ENCODE measurements at places on chromosomes 2 and 18.

DNA sequence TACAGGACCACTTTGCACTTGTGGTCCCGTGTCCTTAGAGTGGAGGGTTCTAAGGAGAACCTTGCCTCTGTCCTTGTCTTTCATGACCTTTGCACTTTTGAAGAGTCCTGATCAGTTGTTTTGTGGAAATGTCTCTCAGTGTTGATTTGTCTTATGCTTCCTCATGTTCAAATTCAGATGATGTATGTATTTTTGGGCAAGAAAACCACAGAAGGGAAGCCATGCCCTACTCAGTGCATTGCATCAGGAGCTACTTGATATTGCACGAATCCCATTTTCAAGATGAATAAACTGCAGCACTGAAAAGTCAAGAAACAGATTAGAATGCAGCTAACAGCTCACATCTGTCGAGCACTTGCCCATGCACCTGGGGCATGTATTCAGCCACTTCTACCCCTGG lies 152.2 kb downstream of the INHBB start:
- no peak for DNase-seq

- no peak for DNase-seq
Observed at GRCh38 chr2:75320898-75321598, 121.7 kb upstream of the TACR1 start.

- no peak for DNase-seq
Observed at GRCh38 chr2:199197448-199197847, 260.3 kb downstream of the SATB2 start.

DNA sequence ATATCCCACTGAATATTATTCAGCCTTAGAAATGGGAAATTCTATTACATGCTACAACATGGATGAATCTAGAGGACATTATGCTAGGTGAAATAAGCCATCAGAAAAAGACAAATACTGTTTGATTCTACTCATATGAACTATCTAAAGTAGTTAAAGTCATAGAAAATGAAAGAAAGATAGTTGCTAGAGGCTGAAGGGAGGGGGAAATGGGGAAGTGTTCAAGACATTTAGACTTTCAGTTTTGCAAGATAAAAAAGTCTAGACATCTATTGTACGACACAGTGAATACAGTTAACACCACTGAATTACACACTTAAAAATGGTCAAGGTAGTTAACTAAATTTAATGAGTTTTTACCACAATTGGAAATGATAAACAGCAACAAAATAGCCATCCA lies 835.9 kb upstream of the CHAC2 start:
- DNase-seq = no peak

DNA sequence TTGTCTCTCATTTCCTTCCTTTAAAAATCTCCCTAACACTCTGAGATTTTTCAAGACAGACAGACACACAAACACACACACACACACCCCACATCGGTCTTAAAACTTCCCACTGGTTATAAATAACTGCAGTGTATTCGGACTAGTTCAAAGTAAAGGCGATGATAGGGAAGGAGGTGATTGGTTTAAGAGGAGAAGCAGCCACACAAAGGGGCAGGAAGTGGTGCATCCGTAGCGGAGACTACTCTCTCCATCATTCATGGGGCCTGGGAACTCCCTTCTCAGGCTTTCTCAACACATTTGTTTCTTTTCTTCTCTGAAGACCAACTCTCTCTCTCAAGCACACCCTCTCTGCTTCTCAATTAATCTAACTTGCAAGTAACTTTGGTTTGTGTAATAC lies 149.1 kb upstream of the DPP10 start:
- no peak for DNase-seq

DNA sequence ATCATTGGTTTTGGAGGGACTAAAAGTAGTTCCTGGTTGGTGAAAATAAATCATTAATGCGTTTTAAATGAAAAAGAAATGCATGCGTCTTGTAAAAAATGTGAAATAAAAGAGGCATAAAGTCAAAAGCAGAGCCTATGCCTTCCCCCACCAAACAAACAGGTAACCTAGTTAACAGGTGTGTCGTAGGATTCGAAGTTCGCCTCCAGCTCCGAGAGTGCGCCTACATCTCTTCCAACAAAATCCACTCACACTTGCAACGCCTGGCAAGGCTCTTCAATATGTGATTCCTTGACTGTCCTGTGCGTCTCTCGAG lies 677 bp upstream of the SMAD4 start:
- DNase-seq = no peak

GRCh38 chr2:88818381-88818780 lies 126.9 kb downstream of the RPIA start:
- no peak for DNase-seq
